ENCODE measurements at places on chromosomes 5 and 9. TPM values are rescaled to one million over a fixed set of nuclear protein-coding genes. Genes with fewer than 3 reads are reported as not detected.

DNA sequence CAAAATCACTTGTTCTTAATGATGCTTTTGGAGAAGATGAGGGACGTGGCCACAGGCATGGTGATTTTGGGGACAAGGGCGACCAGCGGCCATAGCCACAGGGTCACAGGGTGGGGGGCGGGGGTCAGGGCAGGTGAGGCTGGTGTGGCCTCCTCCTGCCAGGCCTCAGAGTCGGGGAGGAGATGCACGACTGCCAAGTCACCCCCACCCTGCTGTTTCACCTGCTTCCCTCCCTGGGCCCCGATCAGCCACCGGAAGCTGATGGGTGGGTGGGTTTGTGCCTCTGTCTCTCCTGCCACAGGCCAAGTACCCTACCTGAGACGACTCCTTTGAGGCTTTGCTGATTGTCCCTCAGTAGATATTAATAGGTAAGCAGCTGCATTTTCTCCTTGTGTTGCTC is 199.3 kb downstream of the PAX5 start:
- DNase-seq: no peak

GRCh38 chr5:90940227-90940995 is 381.8 kb downstream of the ADGRV1 start:
- DNase-seq: no peak

GRCh38 chr5:82387001-82387818 is 109.1 kb upstream of the RPS23 start:
- DNase-seq: no peak

- no peak for DNase-seq
Measured at GRCh38 chr9:127878652-127879390, 1.3 kb upstream of the AK1 start.

SMIM23 gene
- not detected for total RNA-seq

ABL1 gene
- 72.8 TPM for total RNA-seq

CCNI2 gene
- not detected for total RNA-seq

PTGDS gene
- 46.7 TPM for total RNA-seq

FST gene
- total RNA-seq: 7.6 TPM

WNK2 gene
- 28.5 TPM for total RNA-seq
